Thoracic aorta endothelial cell (primary cell): ENCODE measurements at places on chromosomes 6 and 20. TPM values are rescaled to one million over a fixed set of nuclear protein-coding genes. Genes with fewer than 3 reads are reported as not detected.

ZNF334 gene
- total RNA-seq = 0.13 and 0.14 TPM in 2 replicates

ANGPT4 gene
- total RNA-seq = not detected in 2 replicates

MYT1 gene
- not detected in 2 replicates for total RNA-seq

C20orf96 gene
- 3.2 and 4.9 TPM in 2 replicates for total RNA-seq

SLC26A8 gene
- total RNA-seq = under 0.01 TPM in 2 replicates
